IPS DF 19.7 (cell line): ENCODE measurements at places on chromosomes 11 and 22.

GRCh38 chr11:64266339-64266738 is 15.0 kb downstream of the PLCB3 start:
- no peak for DNase-seq

GRCh38 chr11:100296051-100296679 is 390.9 kb upstream of the ARHGAP42 start:
- no peak for DNase-seq

DNA sequence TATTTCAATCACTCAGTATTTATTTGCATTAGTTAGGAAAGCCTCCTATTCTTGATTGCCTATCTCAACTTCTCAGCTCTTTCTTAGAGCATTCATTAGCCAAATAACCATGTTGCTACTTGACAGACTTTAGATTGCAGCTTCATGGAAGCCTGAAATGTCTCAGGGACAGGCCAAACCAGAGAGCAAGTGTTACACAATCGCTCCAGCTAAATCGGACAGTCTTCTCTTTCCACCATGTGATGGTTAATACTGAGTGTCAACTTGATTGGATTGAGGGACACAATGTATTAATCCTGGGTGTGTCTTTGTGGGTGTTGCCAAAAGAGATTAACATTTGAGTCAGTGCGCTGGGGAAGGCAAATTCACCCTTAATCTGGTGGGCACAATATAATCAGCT is 106.5 kb upstream of the DRD2 start:
- no peak for DNase-seq

DNA sequence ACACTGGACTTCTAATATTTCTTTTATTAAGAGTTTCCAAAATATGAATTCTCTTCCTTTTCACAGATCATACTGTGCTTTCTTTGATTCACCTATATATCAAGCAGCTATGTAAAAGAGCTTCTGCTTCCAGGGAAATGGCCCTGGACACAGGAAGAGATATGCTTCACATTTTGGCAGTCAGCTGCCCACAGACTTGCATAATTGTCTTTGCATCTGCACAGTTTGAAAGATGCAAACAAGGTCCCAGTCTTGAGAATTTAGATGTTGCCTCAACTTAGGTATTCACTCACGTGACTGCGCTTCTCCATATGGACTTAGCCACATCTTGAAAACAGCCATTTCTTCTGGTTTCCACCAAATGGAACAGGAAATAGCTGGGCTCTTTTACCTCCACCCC is 92.3 kb upstream of the POU2AF2 start:
- no peak for DNase-seq

- DNase-seq, result peak; percentile 65
Measured at GRCh38 chr11:14643697-14644225, at the start of gene PDE3B. TSS of gene PDE3B (plus strand) at chr11:14643804. CDS start at chr11:14644076, 272 bp downstream.

- DNase-seq, result no peak
Measured at GRCh38 chr11:118212131-118212725, 12.6 kb downstream of the JAML start.

GRCh38 chr22:38724926-38725571 is 19.3 kb downstream of the GTPBP1 start:
- DNase-seq, result no peak

DNA sequence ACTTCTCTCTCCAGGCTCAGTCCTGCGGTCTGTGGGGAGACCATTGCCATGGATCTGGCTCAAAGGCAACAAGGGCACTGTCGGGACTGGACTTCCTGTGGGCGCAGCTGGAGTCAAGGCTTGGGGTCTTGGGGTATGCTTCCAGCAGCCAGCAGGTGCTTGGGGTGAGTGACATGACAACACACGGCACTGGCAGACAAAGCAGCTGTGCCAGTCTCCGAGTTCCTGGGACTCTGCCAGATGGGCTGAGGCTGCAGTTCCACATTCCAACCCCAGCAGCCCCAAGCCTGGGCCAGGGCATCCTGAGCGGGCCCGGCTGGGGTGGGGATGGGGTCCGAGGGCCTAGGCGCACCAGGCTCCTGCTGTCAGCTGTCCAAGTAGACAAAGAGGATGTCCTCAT is 12.3 kb downstream of the GUCD1 start:
- no peak for DNase-seq

- no peak for DNase-seq
Measured at GRCh38 chr11:2174361-2174760, 2.7 kb upstream of the TH start.
